Omental fat pad (tissue), 4 donors: ENCODE measurements at places on chromosomes 11 and 22. TPM values are rescaled to one million over a fixed set of nuclear protein-coding genes. Genes with fewer than 3 reads are reported as not detected.

SLC6A5 gene
- not detected for total RNA-seq

- no peak for DNase-seq
These were observed 39.0 kb upstream of the ADA2 start for GRCh38 chr22:17258015-17258787.

DNA sequence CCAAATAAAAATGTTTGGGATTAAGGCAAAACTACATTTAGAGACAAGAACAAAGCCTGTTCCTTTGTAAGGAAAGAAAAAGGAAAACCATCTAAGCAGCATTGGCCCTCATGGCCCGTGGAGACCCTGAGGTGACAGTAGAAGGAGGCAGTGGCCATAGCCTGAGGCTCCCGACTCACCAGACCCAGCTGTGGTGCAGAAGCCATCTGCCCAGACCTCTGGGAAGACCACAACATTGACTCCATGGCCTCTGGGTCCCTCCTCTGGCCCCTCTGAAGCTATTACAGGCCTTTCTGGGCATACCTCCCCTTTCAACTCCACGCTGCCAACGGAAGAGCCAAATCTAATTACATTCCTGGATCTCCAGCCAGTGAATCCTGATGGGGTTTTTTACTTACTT, 6.4 kb downstream of the PRAME start:
- DNase-seq, result no peak

GRCh38 chr11:33437529-33437928, 180.3 kb downstream of the HIPK3 start:
- DNase-seq, result no peak

- no peak for DNase-seq
These were observed 16.7 kb downstream of the BCL2L13 start for GRCh38 chr22:17655289-17655688.

- no peak for DNase-seq
These were observed 555 bp downstream of the TP53I11 start for GRCh38 chr11:44950031-44950624.
